ENCODE measurements at places on chromosomes 7 and 10. TPM values are rescaled to one million over a fixed set of nuclear protein-coding genes. Genes with fewer than 3 reads are reported as not detected.

DNA sequence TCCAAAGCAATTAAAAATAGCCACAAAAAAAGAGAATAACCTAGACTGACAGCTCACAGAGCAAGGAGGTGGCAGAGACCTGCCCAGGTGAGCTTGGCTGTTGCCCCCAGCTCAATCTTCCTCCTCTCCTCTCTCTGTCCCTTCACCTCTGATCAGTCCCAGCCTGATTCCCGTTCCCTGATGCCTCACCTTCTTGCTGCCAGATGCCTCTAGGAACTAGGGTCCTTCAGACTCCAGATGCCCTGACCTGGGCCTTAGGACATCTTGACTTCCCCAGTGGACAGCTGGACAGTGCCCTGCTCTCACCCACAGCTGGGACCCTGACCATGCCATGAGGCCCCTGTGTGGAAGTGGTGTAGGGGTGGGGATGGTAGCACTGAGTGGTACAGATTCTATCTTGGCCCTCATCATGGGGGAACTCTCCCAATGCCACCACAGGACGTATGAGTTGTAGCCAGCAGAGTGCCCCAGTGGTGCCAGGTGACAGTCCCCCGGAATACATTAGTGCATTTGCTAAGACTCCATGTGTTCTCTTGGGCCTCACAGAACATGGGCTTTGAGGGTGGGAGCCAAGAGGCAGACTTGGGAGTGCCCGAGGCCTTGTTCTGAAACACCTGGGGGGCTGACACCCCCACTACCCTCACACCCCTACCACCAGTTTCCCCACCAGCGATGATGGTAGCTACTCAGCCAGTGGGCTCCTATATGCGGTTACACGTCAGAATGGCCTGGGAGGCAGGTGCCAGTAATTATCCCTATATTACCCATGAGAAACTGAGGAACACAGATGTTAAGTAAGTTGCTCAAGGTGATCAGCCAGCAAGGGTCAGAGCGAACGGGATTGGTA is 2.0 kb downstream of the DEPP1 start:
- no peak for DNase-seq

DNA sequence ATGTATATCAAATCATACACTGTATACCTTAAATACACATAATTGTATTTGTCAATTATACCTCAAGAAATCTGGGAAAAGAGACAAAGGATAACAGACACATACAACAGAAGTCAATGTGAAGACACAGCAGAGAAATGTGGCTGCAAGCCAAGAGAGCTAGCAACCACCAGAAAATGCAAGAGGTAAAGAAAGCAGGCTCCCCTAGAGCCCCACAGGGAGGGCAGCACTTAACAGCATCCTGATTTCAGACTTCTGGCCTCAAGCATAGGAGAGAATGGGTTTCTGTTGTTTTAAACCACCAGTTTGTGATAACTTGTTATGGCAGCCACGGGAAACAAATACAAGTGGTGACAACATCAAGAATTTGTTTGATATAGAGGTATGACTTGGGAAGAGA is 1197.2 kb downstream of the SORCS1 start:
- no peak for DNase-seq

ELN gene
- total RNA-seq = 2.1 TPM

DNA sequence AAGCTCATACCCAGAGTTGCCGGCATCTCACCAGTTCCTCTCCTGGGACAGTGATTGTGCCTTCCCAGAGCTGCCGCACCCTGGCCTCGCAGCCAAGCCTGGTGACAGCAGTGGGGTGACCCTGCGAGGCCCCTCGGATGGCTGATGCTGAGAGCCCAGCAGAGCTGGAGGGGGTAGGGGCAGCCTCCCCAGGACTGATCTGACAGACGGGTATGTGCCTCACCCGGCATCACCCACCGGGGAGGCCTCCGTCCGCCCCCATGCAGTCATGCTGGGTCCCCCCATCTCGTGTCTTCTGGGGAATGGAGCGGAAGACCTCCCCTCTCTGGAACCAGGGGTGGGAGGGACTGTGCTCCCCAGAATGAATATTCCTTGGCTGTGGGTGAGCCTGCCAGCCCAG is 82.3 kb downstream of the LHPP start:
- DNase-seq = no peak

PRKAR2B gene
- total RNA-seq = 12.6 TPM

GRCh38 chr7:111762799-111763198 is 200.5 kb upstream of the IMMP2L start:
- no peak for DNase-seq

SPDYE6 gene
- total RNA-seq = not detected

DNA sequence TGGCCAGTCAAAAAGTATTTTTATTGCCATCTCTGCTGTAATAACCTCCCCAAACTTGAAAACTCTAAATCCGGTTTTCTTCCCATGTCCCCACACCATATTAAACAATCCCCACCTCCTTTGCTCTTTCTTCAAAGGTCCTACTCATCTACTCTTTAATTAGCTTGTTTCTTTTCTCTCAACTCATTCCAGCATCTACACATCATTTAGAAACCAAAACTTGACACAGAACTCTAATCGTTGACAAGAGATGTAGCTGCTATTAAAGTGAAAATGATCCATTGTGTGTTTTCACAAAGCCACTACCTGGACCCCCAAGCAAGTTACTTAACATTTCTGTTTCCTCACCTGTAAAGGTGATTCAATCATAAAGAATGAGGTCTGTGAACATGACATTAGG is 436.3 kb upstream of the NPVF start:
- DNase-seq = no peak

CFAP46 gene
- 0.66 TPM for total RNA-seq

TMEM213 gene
- total RNA-seq = not detected

- DNase-seq = no peak
Measured at GRCh38 chr7:74324531-74325209, 35.5 kb downstream of the CLIP2 start.

PAX2 gene
- total RNA-seq = not detected

DNA sequence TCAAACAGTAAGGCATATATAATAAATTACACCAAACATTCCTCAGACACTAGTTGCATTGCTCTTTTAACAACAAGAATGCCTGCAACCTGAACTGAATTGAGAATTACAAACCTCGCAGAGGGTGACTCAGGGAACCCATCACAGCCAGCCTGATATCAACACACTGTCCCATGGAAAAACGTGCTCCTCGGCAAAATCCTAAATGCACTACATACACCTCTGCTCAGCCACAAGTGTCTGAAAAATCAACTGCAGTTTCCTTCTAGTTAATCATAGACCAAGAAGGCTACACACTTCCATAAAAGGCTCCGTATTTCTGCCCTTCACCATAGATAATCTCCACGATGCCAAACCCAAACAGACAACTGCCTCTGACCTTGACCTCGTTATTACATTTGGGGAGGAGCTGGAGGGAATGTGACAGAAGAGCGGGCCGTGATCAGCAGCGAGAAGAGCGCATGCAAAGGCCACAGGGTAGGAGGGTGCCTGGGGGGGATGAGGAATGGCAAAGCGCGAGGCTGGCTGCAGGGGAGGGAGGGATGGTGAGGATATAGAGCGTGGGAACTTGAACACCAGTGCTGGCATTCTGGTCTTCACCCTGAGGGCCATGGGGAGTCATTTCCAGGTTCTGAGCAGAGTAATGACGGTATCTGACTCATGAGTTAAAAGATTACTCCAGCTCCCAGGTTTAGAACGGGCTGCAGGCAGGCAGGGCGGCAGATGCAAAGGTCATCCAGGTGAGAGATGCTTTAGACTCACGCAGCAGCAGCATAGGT is 201.9 kb upstream of the FRMD4A start:
- peak; percentile 51 for DNase-seq

GRCh38 chr10:35532141-35532540 is 73.0 kb upstream of the GJD4 start:
- DNase-seq = peak; percentile 20

- no peak for DNase-seq
Measured at GRCh38 chr7:136693166-136694119, 175.0 kb upstream of the CHRM2 start.

DNA sequence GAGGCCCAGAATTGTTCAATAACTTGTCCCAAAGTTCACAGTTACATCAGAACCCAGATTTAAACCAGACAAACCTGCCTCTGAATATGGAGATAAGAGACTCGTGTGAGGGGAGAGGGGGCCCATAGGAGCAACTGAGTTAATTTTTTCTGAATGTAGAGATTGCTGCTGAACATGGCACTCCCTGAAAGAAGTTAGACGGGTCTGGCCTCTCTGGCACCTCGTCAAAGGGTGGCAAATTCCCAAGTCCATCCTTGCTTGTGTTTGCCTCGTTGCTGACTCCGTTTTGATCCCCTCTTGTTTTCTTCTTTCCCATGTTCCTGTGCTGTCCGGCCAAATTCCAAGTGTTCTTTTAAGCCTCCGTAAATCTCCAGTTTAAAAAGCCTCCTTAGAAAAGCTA is 35.2 kb upstream of the YAE1 start:
- no peak for DNase-seq
